ENCODE measurements at places on chromosomes 7 and 10. TPM values are rescaled to one million over a fixed set of nuclear protein-coding genes. Genes with fewer than 3 reads are reported as not detected.

Gene ANXA8
- total RNA-seq: not detected

Gene LIPN
- not detected for total RNA-seq

Gene SFRP4
- 95.2 TPM for total RNA-seq

Gene HPSE2
- not detected for total RNA-seq

Gene HOXA3
- 4.4 TPM for total RNA-seq

Gene HOXA6
- total RNA-seq: 1.4 TPM

Gene TECTB
- total RNA-seq: under 0.01 TPM

Gene LRRTM3
- total RNA-seq: not detected

Gene HMX2
- not detected for total RNA-seq

Gene PRSS37
- total RNA-seq: not detected

Gene SDHAF3
- total RNA-seq: 4.3 TPM

Gene HOXA13
- not detected for total RNA-seq

Gene CUBN
- total RNA-seq: 3.4 TPM

Gene WDR37
- total RNA-seq: 15.2 TPM

Gene NPY
- total RNA-seq: 2.3 TPM

Gene MSMB
- total RNA-seq: not detected

Gene SYT15
- 0.17 TPM for total RNA-seq

Gene VGF
- 0.26 TPM for total RNA-seq

Gene FOXI2
- total RNA-seq: not detected

Gene TFPI2
- 59.6 TPM for total RNA-seq

Gene FOXP2
- 0.26 TPM for total RNA-seq

Gene RELN
- 200 TPM for total RNA-seq

Gene UNC5B
- 38.6 TPM for total RNA-seq

Gene CALHM3
- not detected for total RNA-seq

Gene KNDC1
- total RNA-seq: 0.86 TPM

Gene PPP1R3A
- not detected for total RNA-seq

Gene ITPRID1
- total RNA-seq: not detected

Gene EBF3
- total RNA-seq: 1.6 TPM

Gene CCSER2
- total RNA-seq: 30.2 TPM

Gene SEMA3D
- 11.8 TPM for total RNA-seq
